ENCODE measurements at places on chromosomes 4 and X.

DNA sequence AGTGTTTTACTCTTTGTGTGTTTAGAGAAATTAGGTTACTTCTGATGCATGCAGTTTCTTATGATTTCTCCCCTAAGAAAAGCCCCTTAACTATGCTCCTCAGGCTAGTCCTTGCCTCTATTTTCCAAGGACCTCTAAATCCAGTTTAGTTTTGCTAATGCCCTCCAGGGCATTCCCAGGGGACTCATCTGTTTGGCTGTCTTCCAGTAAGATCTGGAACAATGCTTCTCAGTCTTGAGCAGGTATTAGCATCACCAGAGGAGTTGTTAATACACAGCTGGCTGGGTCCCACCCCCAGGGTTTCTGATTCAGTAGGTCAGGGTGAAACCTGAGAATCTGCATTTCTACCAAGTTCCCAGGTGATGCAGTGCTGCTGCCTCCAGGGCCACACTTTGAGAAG, 56.9 kb downstream of the OTC start:
- H3K27ac ChIP-seq: no peak overlapping the region
- no peak overlapping the region for H3K4me3 ChIP-seq

- H3K27me3 ChIP-seq: no peaks in the 10 kb centered on the region
- H3K27ac ChIP-seq: no peak overlapping the region
- no peaks in the 10 kb centered on the region for H3K36me3 ChIP-seq
- H3K4me1 ChIP-seq: no peaks in the 10 kb centered on the region
- DNase-seq: no peak
- H3K4me3 ChIP-seq: no peak overlapping the region
Measured at GRCh38 chr4:80631861-80632260, 296.3 kb downstream of the CFAP299 start.

DNA sequence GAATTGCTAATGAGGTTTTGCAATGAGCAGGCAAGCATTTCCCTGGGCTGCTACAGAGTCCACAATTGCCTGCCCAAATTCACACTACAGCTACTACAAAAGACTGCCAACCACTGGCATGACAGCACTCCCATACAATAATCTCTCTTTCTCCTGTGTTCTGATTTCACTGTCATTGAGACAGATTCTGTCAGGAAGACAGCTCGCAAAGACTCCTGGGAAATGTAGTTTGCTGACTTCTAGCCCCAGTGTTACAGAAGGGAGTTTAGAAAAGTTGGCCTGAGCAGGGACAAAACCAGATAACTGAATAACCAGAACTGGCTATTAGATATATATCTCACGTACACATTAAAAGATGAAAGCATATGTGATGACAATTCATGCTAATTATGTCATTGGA, 1231.3 kb upstream of the PRKX start:
- no peak overlapping the region for H3K27ac ChIP-seq
- H3K36me3 ChIP-seq: no peaks in the 10 kb centered on the region
- H3K4me1 ChIP-seq: no peaks in the 10 kb centered on the region
- no peak for DNase-seq

DNA sequence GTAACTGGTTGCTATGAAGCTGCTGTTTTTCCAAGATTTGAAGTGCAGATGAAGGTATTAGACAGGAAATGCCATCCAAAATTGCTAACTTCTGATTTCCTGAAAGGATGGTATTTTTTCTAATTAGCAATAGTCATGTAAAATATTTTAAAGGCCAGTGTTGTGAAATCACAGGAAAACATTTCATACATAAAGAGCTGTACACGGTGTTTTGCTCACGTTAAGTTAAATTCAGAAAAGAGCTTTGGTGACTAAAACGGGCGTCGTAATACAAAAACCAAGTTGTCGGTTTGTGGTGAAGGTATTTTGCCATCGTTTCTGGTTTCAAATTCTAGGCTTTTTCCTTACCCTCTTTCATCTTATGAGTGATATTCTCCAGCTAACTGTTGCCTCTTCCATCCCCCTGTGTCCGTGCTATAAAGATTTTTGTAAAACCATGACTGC, 39.8 kb downstream of the AFF1 start:
- no peaks in the 10 kb centered on the region for H3K36me3 ChIP-seq
- DNase-seq: no peak
- H3K4me1 ChIP-seq: peaks cover 6% of the 10 kb centered on the region

DNA sequence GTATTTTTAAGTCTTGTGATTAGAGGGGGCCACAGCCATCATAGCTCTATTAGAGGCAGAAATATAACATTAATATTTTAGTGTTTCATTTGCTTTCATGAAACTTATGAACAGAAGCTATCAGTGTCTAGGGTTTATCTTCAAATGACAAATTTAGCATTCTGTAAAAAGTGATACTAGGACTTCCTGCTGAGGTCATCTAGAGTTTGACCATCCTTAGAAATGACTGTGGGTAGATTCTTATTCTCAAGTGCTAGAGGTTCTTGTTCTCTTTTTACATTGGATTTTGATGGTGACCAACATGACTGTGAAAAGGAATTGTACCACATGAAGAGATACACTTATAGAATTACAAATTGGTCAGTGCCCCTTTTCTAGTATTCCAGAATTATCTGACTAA, 568.6 kb downstream of the RPA4 start:
- DNase-seq: no peak
- H3K4me1 ChIP-seq: no peaks in the 10 kb centered on the region
- H3K27me3 ChIP-seq: no peaks in the 10 kb centered on the region
- H3K27ac ChIP-seq: no peak overlapping the region

DNA sequence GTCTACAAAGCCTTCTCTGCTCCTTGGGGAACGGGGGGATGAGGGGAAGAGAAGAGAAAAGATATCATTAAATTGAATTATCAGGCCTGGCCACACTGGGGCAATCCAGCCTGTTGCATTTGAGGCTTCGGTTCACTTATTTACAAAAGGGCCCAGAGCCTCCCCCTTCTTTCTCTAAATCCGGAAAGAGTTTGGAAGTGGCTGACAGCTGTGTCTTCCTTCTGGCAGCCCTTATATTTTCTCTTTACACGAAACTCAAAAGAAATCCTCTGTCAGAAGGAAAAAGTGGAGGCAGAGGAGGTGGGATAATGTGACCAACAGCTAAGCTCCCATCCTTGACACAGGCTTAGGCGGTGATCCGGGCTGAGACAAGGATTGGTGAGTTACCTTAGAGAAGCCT, 158.3 kb upstream of the TAPT1 start:
- no peak for DNase-seq
- H3K4me3 ChIP-seq: no peak overlapping the region
- H3K4me1 ChIP-seq: no peaks in the 10 kb centered on the region
- no peaks in the 10 kb centered on the region for H3K36me3 ChIP-seq

- H3K36me3 ChIP-seq: peaks cover 4% of the 10 kb centered on the region
- H3K4me1 ChIP-seq: peaks cover 27% of the 10 kb centered on the region
- peak; percentile 54 for DNase-seq
- H3K27ac ChIP-seq: peak overlapping the region; percentile 66
- H3K27me3 ChIP-seq: no peaks in the 10 kb centered on the region
- H3K4me3 ChIP-seq: no peak overlapping the region
Measured at GRCh38 chr4:38132107-38132673, 172.0 kb downstream of the PTTG2 start.

DNA sequence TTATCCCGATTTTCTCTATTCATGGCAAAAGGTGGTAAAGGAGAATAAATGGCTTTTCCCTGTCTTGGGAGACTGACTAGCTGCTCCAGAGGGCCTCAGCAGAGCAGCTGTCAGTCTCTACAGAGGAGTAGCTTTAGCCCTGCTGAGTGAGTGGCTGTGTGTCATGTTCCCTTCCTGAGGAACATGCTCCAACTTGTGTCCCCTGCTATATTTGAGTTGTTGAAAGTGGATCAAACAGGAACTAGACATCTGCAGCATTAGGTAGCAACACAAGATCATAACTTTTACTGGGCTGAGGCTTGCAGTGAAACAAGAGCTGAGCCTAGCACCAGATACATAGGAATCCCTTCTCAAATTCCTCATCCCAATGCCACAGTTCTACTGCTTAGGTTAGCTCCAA, 26.7 kb upstream of the PLAC1 start:
- H3K36me3 ChIP-seq: no peaks in the 10 kb centered on the region
- no peak overlapping the region for H3K4me3 ChIP-seq
- peaks cover 14% of the 10 kb centered on the region for H3K4me1 ChIP-seq
- H3K27ac ChIP-seq: no peak overlapping the region
- DNase-seq: no peak

DNA sequence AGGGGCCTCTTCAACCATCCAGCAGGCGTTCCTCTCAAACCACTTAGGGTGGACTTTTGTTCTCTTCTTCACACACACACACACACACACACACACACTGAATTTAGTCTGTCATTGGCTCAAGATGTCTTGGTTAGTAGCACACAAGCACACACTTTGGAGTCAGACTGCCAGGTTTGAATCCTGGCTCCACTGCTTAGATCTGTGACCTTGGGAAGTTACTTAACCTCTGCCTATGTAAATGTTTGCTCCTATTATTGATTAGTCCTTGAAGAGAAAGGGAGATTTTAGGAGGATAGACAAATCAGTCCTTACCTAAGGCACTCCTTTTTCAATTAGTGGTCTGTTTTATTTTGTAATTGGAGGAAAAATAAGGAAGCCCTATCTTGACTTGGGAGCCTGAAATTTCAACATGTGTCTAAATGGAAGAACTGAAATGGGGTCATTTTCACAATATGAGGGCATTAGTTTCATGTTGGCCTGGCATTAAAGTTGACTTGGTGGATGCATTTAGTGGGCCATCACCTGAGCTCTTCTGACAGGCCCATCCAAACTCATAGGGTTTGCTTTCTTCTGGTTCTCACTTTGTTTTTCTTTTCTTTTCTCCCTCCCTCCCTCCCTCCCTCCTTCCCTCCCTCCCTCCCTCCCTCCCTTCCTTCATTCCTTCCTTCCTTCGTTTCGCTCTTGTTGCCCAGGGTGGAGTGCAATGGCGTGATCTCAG, 13.3 kb upstream of the TMEM131L start:
- H3K36me3 ChIP-seq: no peaks in the 10 kb centered on the region
- H3K4me1 ChIP-seq: peaks cover 9% of the 10 kb centered on the region
- no peaks in the 10 kb centered on the region for H3K27me3 ChIP-seq
- H3K4me3 ChIP-seq: no peak overlapping the region
- no peak overlapping the region for H3K27ac ChIP-seq

- DNase-seq: no peak
- H3K4me1 ChIP-seq: peaks cover 8% of the 10 kb centered on the region
- H3K4me3 ChIP-seq: no peak overlapping the region
- H3K27me3 ChIP-seq: no peaks in the 10 kb centered on the region
- H3K36me3 ChIP-seq: no peaks in the 10 kb centered on the region
Measured at GRCh38 chr4:156794863-156795262, 176.7 kb downstream of the PDGFC start.

GRCh38 chr4:184534511-184535391, 60.4 kb upstream of the IRF2 start:
- DNase-seq: peak; percentile 37
- no peak overlapping the region for H3K4me3 ChIP-seq
- peaks cover 18% of the 10 kb centered on the region for H3K4me1 ChIP-seq
- no peaks in the 10 kb centered on the region for H3K36me3 ChIP-seq

DNA sequence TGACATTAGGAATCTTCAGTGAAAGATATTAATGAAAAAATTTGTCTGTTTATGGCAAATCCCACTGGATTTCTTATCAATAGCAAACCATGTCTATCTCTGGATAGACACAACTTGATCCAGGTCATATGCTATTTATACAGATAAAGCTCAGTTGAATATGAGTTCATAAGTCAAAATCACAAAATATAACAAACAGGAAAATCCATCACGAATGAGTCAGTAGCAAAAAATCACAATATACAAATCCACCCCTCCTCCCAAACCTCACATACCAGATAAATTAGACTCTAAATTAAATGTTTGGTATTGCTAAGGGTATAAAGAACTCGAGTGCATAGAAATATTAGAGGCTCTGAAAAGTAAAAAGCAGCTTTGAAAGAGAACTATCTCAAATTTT, 420.5 kb downstream of the TLL1 start:
- no peak overlapping the region for H3K4me3 ChIP-seq
- no peak for DNase-seq
- H3K27me3 ChIP-seq: no peaks in the 10 kb centered on the region
- no peaks in the 10 kb centered on the region for H3K4me1 ChIP-seq
- H3K36me3 ChIP-seq: no peaks in the 10 kb centered on the region
- H3K27ac ChIP-seq: no peak overlapping the region

DNA sequence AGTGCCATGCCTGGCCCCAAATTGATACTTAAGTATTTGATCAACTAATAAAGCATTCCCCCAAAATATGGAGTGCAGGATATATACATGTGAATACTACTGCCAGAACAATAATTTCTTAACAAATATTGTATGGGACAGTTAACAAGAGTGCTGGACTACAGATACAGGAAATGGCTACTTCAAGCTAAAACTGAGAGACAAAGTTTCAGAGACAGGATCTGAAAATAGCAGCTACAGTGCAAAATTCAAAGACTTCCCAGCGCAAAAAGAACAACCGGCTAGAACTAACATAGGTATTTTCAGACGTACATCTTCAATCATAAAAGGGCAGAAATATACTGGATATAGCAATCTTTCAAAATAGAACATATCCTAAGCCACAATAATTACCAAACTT, 6.3 kb downstream of the ATRX start:
- no peaks in the 10 kb centered on the region for H3K36me3 ChIP-seq
- H3K27me3 ChIP-seq: no peaks in the 10 kb centered on the region
- H3K27ac ChIP-seq: no peak overlapping the region
- H3K4me3 ChIP-seq: no peak overlapping the region
- DNase-seq: no peak

DNA sequence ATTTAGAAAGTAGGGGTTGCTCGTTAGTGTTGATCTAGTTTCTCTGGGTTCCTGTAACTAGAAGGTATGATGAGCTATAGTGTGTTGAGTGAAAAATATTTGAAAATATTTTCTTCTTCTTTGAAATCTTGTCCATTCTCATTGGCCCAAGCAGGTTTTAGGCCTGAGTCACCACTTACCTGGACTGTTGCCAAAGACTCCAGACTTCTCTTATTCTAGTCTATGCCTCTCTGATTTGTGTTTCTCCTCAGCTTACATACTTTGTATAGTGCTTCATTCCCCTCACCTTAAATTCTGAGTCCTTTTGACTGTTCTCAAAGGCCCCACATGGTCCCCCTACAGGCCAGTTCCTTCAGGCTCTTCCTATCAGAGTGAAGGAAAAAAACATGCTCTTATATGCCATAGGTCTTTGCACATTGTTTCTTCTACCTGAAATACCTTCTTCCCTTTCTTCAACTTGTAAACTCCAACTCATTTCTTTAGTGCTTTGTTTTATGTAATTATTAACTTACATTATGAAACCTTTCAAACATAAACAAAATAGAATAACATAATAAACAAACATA, 258.2 kb downstream of the PPP1R2C start:
- H3K27ac ChIP-seq: no peak overlapping the region
- no peak overlapping the region for H3K4me3 ChIP-seq
- peak; percentile 9 for DNase-seq
- no peaks in the 10 kb centered on the region for H3K4me1 ChIP-seq
- H3K27me3 ChIP-seq: no peaks in the 10 kb centered on the region

GRCh38 chrX:31279359-31279758, 207.5 kb upstream of the FTHL17 start:
- no peak overlapping the region for H3K27ac ChIP-seq
- no peaks in the 10 kb centered on the region for H3K27me3 ChIP-seq
- no peaks in the 10 kb centered on the region for H3K36me3 ChIP-seq
- no peak overlapping the region for H3K4me3 ChIP-seq
- no peak for DNase-seq
- no peaks in the 10 kb centered on the region for H3K4me1 ChIP-seq

All from SJSA1 (cell line).